Renal cortical epithelial cell (primary cell): ENCODE measurements at places on chromosomes 5 and 9. TPM values are rescaled to one million over a fixed set of nuclear protein-coding genes. Genes with fewer than 3 reads are reported as not detected.

The DMRT2 gene
- total RNA-seq: not detected in 2 replicates

The OBP2B gene
- not detected in 2 replicates for total RNA-seq

The KCNV2 gene
- not detected in 2 replicates for total RNA-seq

The PIP5KL1 gene
- 0.65 and 2.1 TPM in 2 replicates for total RNA-seq

The NR2F1-AS1 gene
- total RNA-seq: 0.69 and 1.8 TPM in 2 replicates

The SHISAL2B gene
- 0.20 TPM in 1 of 2 replicates, not detected in the other for total RNA-seq

The TCF7 gene
- 1.0 and 2.0 TPM in 2 replicates for total RNA-seq

The TMEM174 gene
- total RNA-seq: 0.15 TPM in 1 of 2 replicates, not detected in the other

The B4GALT7 gene
- 31.6 and 36.2 TPM in 2 replicates for total RNA-seq

GRCh38 chr5:133262690-133263089, 210.9 kb downstream of the HSPA4 start:
- no peak for DNase-seq

GRCh38 chr9:136105398-136106135, 10.5 kb upstream of the NACC2 start:
- no peak for DNase-seq

- DNase-seq: peak; percentile 13
These were observed 104.5 kb upstream of the NUDT12 start for GRCh38 chr5:103667068-103667467.

GRCh38 chr9:18722882-18723281, 248.9 kb downstream of the ADAMTSL1 start:
- no peak for DNase-seq

GRCh38 chr9:708551-709432, 132.7 kb upstream of the DMRT1 start:
- peak; percentile 28 for DNase-seq

GRCh38 chr9:130343445-130343918, 77.9 kb downstream of the HMCN2 start:
- no peak for DNase-seq

- no peak for DNase-seq
These were observed 705.2 kb upstream of the ZNF608 start for GRCh38 chr5:125451622-125452021.

DNA sequence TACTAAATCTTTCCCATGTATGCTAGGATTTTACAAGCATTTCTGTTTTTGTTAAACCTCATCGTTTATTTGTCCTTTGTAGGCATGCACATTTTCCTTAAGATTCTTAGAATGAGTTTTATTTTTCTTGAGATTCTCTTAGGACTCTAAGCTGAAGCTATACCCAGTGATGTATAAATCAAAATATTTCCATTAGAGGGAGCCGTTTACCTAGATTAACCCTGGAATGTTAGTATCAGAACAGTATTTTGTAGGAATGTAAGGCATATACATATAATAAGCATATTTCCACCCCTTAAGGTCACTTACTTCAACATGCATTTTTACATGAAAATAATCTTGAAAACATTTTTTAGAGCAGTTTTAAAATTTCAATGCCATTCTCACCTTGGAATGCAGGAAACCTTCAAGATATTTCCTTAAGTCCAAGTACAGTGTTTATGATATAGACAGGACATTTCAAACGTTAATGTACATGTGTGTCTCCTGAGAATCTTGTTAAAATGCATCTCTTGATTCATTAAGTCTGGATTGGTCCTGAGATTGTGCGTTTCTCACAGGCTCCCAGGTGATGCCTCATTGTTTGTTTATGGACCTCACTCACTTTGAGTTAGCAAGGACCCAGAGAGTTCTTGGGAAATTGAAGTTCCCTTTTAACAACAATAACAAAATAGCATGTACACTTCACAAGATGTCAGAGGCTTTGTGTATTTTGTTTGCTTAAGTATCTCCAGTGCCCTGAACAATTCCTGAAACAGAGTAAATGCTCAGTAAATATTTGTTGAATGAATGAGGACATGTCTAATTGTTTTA, 34.9 kb upstream of the FCHO2 start:
- DNase-seq: peak; percentile 51

GRCh38 chr9:95857124-95857523, 18.4 kb upstream of the ERCC6L2 start:
- peak; percentile 28 for DNase-seq

DNA sequence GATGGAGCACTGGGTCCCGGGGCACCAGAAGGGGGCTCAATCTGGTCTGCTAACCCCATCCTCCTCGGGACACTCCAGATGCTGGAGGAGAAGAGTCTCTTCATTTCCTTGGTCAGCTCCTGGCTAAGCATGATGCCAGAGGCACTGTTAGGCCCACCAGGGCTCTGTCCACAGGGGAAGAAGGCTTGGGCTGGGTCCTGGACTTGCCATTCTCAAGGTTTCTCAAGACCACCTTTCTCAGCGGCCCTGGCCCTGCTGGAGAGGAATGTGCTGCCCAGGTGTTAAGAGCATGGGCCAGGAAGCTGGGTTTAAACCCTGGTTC, 7.9 kb downstream of the SH2D3C start:
- no peak for DNase-seq
